ENCODE measurements at places on chromosomes 7 and 10. TPM values are rescaled to one million over a fixed set of nuclear protein-coding genes. Genes with fewer than 3 reads are reported as not detected.

GRCh38 chr7:123351516-123352505, 152.0 kb upstream of the SLC13A1 start:
- no peak for DNase-seq

DNA sequence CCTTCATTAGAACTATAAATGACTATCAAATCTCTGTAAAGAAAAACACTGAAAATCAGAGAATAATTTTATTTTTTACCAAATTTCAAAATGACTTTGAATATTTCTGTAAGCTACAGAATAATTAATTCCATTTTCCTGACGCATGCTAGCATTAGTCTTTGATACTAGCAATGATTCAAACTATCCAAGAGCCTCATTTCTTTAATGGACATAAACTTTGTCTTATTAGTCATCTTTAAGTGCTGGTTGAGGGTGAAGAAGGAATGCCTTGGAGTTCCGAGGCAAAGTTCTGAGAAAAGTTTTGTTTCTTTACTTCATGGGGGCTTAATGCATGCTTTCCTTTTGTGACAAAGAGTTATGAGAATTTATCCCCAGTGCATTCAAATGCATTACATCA, 137.3 kb downstream of the AGMO start:
- DNase-seq, result no peak

- DNase-seq, result no peak
These were observed 12.0 kb upstream of the RASSF4 start for GRCh38 chr10:44947371-44948152.

DNA sequence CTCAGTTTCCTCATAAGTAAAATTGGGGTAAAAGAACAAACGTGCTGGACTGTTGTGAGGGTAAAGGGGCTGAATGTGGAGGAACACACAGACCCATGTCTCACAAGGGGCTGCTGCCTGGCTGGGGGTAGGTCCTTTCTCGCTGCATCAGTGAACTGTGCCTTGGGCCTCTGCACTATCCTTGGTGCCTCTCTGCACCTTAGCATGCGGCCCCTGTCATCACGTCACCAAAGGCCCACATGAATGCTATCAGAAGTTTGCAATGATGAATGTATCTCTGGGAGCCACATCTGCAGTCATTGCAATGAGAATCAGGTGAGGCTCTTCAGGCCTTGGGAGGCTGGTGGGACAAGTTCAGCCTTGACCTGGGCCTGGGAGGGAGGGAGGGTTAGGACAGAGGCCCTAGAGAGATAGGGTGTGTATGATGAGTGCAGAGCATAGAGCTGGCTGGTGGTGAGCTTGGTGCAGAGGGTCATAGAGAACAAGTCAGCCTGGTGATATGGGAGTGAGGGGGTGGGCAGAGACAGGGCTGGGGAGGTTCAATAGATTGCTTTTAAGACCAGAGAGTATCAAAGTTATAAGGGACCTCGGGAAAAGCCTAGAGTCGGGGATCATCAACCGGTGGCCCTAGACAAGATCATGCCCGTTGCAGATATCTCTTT, 308.4 kb downstream of the RPS24 start:
- DNase-seq, result no peak

DNA sequence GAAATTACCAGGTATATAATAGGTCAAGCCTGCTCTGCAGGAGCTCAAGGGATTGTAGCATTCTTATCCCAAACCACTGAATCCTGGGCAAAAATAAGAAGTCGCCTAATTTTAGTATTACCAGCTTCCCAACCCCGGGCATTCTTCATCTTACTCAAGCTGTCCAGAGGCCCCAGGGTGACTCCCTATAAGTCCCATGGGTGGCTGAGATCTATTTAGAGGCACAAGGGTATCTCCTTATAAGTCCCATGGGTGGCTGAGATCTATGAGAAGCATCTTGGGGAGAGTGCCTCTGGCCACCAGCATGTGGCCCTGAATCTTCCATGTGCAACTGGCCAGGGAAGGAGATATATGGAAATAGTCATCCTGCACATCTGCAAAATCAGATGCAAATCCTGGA, 38.9 kb downstream of the PRSS2 start:
- no peak for DNase-seq

- peak; percentile 27 for DNase-seq
These were observed 180.7 kb downstream of the DIP2C start for GRCh38 chr10:508726-509125.

DNA sequence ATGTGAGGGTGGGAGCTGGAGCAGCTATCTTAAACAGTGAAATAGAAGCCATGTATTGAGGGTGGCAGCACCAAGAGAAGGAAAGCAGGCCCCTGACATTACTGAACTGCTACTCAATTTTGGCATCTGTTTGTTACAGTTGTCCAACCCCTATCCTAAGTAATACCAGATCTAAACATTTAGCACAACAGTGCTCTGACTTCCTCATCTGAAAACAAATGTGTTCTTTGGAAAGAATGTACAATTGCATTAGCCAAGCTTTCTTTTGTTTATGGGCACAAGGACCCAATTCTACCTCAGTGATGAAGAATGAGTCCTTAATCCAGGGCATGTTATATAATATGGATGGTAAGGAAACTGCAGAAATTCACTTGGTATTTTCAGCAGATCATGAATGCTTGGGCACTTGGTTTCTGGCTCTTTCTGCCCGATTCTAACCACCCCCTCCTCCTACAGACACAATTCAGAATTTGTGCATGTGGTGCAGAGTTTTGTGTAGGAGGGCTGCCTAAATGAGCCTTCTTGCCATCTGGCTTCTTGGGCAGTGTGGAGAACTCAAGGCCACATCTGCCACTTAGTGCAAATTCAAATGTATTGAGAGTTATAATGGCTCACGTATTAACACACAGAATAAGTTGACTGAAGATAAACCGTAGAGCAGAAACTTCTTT, 36.9 kb upstream of the KMT2E start:
- DNase-seq, result no peak

DNA sequence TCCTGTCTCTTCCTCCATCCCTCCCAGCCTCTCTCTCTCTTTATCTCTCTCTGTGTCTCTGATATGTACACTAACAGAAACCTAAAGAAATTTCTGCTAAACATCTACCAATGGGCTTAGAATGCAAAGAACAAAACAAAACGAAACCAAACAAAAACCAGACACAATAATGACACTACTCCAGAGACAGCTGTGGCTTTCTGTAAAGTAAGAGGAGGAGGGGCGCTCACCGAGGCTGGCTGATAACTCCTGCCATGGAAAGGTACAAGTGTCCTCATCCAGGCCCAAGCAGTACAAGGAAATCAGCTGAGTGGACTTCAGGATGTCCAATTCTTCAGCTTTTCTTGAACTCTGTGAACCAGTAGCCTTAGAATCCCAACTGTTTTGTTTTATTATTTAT, 70.4 kb upstream of the FZD8 start:
- DNase-seq, result no peak

DNA sequence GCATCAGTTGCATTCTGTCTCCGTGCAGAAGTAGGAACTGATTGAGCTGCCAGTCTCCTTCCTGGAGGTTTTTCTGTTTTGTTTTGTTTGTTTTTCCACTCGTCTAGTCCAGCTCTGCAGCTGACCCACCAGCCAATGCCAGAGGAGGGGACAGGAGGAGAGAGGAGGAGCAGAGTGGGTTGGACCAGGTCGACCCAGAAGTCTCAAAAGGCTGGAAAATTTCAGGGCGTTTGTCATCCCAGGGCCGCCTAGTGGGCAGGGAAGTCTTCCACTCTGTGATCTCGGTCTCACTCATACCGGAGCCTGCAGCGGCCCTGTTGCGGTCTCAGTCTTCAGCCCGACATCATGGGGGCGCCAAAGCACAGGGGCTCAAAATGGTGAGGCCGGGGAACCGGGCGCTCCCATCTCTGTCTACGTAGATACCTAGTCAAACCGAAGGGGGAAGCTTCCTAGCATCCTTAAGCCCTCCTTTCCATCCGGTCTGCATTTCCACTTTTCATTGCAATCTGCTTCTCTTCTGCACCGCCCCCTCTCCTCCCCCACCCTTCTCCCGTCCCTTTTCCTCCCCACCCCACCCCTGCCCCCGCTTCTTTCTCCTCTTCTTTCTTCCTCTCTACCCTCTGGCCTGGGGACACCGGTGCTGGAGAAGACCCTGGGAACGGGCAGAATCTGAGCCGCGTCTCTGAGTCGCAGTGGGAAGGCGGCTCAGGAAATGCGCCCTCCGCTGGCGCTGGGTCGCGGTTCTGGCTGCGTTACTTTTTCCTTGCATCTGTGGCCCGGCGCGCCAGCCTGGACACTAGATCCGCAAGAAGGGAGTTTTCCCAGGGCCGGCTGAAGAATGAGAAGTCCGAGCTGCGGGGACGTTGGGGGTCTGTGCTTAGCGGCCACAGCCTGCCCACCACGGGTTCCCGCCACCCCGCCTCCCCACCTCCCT, 16.2 kb upstream of the PAX2 start:
- DNase-seq, result peak; percentile 86

GRCh38 chr10:108412323-108412722, 1247.8 kb upstream of the SORCS1 start:
- no peak for DNase-seq

- no peak for DNase-seq
These were observed 79.3 kb upstream of the OIT3 start for GRCh38 chr10:72814099-72814790.

GRCh38 chr7:79734181-79734580, 280.7 kb upstream of the MAGI2 start:
- DNase-seq, result no peak

- DNase-seq, result no peak
These were observed 427.1 kb downstream of the EXOC4 start for GRCh38 chr7:133679977-133680376.

- no peak for DNase-seq
These were observed 126.4 kb upstream of the RSU1 start for GRCh38 chr10:16943295-16944285.

DNA sequence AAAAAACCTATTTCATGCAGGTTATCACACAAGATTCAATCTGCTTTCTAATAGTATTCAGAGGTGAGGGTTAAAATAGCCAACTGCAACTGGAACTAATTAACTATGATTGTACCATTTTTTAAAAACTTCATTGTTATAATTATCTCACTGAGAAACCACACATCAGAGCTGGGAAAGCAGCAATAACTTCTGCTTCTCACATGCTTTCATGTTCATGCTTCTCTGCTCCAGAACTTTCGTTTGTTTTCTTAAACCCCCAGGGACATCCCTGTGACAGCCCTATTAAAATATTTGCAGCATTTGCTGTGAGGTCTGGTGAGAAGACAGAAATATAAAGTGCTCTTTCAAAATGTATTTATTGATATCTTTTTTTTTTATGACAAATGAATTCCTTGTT, 389.0 kb upstream of the SORCS1 start:
- no peak for DNase-seq

- DNase-seq, result no peak
These were observed 752.7 kb upstream of the GALNT17 start for GRCh38 chr7:70379210-70379609.

DNA sequence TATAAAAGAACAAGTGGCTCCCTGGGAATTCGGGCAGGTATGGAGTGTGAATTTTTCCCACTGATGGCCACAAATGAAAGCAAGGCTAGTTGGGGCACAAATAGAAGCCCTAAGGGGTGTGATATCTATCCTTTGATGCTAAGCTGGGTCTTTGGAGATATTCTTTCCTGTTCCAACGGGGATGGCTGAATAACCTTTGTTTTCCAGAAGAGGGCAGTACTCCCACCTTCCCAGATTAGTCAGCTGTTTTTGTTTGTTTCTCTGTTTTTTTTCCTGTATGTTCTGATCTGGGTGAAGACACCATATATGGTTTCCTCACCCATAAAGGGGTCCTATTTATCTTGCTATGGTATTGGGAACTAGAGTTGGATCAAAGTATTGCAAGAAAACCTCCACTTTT, 947.7 kb upstream of the SORCS1 start:
- no peak for DNase-seq

VWC2 gene
- not detected for total RNA-seq

ALOX5 gene
- not detected for total RNA-seq

MSS51 gene
- total RNA-seq, result 2.0 TPM

CXCL12 gene
- 0.27 TPM for total RNA-seq

CYP3A7 gene
- total RNA-seq, result not detected

SPDYE2 gene
- total RNA-seq, result not detected

SORBS1 gene
- total RNA-seq, result 44.1 TPM

UTF1 gene
- not detected for total RNA-seq

Measured in Caco-2 (cell line).